GF-D8 (cell line): ENCODE measurements at places on chromosomes 4 and X.
A peak's percentile ranks its signal among the peaks of the same experiment; 100 is the strongest.

- DNase-seq, result no peak
Measured at GRCh38 chr4:112031712-112032328, 113.4 kb upstream of the FAM241A start.

DNA sequence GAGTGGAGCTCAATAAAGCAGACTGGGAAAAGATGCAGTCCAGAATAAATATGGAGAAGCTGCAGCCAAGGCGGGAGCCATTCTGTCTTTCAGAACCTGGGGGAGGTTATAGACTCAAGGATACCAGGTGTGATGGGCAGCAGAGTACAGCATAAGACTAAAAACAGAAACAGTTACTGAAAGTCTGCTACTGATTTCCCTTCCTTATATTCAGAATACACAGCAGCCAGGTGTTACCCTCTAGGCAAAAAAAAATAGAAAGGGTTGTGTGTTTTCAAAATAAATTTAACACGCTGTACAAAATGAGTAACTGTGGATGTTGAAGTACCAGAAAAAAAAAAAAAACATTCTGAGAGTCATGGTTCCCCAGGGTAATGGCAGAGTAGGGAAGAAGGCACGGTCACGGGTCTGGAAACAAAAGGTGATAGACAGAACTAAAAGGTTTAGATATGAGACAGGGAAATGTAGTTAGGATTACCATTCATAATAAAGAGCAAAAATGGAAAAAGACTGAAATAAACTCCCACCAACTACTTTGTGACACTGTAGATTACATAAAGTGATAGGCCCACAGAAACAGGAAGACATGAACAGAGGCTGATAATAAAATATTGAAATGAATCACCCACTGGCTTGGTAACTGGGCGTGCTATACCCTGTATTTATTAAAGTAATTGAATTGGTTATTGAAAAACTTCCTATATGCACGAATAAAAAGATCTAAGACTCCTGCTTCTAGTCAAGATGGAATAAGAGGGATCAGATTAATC is 10.8 kb upstream of the HHIP start:
- no peak for DNase-seq

DNA sequence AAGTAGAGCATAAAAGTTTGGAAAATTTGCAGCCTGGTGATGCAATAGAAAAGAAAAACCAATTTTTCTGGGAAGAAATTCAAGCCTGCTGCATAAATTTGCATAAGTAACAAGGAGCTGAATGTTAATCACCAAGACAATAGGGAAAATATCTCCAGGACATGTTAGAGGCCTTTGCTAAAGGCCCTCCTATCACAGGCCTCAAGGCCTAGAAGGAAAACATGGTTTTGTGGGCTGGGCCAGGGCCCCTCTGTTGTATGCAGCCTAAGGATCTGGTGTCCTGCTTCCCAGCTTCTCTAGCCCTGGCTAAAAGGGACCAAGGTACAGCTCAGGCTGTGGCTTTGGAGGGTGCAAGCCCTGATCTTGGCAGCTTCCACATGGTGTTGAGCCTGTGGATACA is 6.2 kb upstream of the RTL3 start:
- no peak for DNase-seq

DNA sequence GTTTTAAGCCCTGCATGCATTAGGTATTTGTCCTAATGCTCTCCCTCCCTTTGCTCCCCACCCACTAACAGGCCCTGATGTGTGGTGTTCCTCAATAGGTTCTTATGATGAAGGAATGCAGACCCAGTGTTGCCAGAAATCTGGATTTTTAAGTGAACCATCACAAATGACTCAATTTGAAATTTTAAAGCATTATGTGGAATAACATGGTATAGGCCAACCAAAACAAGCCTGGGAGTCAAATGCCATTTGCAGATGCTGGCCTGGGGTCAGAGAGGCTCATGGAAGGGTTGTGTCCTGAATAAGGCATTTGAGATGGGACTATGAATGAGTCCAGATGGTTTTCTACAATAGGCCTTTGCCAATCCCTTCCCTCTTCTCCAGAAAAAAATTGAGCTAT is 179.6 kb downstream of the SHROOM3 start:
- DNase-seq, result no peak

- DNase-seq, result no peak
Measured at GRCh38 chr4:3771164-3771809, 5.1 kb downstream of the ADRA2C start.

DNA sequence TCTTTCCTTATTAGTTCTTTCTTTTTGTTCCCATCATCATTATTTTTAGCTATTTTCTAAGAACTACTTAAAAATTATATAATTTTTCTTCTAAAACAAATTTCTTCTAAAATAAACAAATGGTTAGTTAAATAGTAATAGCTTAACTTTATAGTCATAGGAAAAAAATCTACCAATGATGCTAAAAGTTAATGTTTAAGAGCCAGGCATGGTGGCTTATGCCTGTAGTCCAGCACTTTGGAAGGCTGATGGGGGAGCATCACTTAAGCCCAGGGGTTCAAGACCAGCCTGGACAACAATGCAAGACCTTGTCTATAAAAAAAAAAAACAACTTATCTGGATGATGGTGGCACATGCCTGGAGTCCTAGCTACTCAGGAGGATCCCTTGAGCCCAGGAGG is 127.1 kb upstream of the ANXA3 start:
- DNase-seq, result no peak

DNA sequence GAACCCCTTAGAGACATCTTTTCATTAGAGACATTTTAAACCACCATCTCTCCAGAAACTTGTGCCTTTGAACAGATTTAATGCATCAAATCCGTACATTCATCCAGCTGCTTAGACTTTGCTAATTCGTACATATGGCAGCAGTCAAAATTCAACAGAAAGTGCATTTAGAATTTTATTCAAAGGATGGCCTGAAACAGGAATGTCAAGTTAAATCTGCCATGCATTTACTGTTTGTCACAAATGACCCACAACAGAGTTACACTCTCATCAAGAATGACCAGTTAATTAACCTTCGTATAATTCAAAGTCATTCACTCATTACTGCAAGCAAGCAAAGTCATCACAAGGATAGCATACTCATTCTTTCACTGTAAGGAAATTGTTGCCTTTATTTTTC is 284.3 kb downstream of the SLC7A11 start:
- DNase-seq, result no peak

GRCh38 chrX:4240541-4241194 is 527.2 kb upstream of the PRKX start:
- peak; percentile 75 for DNase-seq

- no peak for DNase-seq
Measured at GRCh38 chrX:7139202-7140081, 8.1 kb upstream of the STS start.

DNA sequence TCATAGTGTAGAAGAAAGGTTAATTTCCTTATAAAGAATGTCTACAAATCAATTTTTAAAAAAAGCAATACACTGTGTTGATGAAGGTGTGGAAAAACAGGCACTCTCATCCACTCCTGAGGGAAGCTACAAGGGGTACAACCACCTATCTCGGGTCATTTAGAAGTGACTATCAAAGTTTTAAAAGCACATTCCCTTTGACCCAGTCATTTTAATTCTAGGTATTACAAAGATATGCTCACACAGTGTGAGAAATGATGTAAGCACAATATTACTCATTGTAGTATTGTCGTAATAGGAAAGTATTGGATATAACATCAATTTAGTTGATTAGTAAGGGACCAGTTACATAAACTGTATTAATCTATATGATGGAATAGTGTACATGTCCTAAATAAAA is 7.4 kb upstream of the HCCS start:
- no peak for DNase-seq

DNA sequence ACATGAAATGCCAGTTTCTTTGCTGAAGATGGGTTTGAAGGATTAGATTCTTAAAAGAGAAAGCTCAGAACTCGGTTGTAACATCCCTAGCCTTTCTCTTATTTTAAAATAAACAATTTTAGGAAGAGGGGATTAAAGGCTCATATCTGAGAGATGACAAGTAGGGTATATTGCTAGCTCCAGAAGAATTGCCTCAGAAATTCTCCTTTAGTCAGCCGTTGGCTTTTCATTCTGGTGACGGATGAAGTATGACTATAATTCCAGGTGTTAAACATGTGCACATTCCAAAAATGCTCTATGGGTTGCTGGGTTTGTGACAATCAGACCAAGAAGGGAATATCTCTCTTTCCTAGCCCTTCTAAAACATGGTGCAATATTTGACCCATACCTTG is 17.8 kb downstream of the DKK2 start:
- no peak for DNase-seq

DNA sequence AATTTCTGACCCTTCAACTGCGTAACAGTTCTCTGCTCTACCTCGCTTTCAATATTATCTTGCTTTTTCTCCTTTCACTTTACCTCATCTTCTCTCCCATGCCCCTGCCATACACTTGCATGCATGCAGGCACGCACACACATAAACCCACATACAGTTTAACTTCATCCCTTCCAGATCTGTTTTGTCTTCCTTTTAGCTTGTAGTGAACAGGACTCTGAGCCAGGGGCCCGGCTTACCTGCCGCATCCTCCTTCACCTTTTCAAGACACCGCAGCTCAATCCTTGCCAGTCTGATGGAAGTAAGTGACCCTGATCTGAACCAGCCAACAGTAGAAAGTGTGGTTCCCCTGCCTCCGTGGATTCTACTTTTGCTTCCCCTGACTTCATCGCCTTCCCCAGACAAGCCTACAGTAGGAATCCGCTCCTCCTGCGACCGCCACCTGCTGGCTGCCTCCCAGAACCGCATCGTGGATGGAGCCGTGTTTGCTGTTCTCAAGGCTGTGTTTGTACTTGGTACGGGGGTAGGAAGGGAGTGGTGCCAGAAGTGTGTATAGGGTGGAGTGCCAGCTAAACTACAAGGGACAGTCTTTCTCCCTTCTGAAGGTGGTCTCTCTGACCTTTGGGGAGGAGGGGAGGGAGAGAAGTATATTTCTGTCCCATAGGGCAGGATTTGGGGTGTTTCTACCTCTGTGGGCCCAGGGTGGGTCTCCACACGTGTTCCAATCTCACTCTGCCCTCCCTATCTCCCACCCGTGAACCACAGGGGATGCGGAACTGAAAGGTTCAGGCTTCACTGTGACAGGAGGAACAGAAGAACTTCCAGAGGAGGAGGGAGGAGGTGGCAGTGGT is 10.7 kb downstream of the MED12 start:
- DNase-seq, result no peak

GRCh38 chrX:39753293-39753996 is 344.3 kb downstream of the BCOR start:
- no peak for DNase-seq

GRCh38 chrX:16552546-16552945 is 97.4 kb upstream of the S100G start:
- no peak for DNase-seq

DNA sequence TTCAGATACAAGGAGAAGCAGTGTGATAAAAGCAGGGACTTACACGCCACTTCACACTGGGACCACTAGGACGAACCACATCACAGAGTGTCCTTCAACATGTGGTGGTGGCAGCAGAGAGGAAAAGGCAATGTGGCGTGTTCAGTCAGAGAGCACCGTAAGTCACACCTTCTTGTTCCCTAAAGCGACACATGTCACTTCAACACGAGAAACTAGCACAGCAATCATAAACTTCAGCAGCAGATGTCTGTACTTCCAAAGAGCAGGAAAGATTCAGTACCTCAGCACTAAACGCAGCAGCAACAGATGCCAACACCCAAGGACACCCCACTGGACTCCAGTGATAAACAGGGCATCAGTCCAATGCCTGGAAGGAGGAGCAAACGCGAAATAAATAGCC is 96.7 kb downstream of the AREG start:
- no peak for DNase-seq

GRCh38 chrX:13471269-13471668 is 98.1 kb upstream of the EGFL6 start:
- DNase-seq, result no peak

DNA sequence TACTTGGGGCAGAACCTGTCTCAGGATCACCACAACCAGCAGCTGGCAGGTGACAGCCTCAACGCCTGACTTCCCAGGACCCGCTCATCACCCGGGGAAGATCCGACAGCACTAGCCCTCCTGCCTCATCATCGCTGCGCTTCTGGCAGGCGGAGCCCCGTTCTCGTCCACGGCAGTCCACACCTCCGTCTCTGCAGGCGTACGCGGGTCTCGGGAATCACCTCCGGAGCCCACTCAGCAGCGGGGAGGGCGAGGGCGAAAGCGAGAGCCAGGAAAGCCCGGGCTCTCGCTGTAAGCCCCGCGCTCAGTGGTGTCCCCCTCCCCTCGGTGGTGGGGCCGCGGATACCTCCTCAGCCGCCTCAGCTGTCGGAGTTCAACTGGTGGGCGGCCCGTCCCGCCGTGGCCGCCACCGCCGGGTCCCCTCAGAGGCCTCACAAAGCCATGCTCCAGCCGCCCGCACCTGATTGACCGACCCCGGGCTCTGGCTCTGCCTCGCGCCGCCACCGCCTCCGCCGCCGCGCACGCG is 518 bp upstream of the CNKSR2 start:
- DNase-seq, result no peak
